HT1080 (cell line): ENCODE measurements at places on chromosomes 12 and 14.
A peak's percentile ranks its signal among the peaks of the same experiment; 100 is the strongest.

DNA sequence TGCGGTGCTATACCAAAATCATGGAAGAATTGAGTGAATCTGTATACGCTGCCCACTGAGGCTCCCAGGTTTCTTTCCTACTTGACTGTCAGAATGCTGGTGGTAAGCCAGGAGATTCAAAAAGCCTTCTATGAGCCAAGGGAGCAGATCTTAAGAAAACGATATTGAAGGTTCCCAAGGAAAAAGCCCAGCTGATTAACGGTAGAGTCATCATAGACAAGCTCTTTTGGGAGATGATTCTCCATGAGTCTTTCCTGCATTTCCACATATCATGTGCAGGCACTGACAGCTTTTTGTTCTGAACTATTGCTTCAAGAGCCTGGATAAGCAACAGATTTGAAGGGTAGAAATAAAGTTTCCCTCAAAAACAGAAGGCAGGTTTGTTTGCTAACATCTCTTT, 17.5 kb downstream of the SLC35F4 start:
- DNase-seq = peak; percentile 56

DNA sequence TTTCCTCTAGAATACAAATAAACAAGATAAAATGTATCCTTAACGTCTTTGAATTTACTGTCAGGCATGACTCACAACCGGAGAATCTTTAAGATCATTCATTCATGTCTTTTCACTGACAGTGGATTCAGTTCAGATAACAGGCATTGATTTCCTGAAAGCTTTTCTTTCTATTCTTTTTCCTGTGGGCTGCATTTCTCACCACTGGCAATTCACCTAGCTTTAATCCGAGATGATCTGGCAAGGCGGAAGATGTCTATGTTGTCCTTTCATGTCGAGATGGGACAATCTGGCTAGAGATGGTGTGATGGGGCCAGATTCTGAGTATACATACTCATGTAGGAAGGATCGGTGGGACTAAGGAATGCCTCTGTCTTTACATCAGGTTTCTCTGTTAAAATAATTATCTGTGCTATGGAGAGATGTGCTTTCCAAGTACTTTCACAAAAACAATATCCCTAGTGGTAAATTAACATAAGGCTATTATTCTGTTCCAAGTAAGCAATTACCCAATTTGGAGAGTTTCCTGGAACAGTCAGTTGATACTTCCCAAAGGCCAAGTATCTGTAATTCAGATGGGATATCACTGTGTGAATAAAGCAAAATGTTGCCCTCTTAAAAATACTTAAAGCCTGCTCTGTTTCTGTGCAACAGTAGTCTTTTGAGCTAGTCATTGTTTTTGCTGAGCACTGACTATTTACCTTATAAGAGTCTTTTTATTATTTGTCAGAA, 17.8 kb downstream of the ACSS3 start:
- DNase-seq = no peak

DNA sequence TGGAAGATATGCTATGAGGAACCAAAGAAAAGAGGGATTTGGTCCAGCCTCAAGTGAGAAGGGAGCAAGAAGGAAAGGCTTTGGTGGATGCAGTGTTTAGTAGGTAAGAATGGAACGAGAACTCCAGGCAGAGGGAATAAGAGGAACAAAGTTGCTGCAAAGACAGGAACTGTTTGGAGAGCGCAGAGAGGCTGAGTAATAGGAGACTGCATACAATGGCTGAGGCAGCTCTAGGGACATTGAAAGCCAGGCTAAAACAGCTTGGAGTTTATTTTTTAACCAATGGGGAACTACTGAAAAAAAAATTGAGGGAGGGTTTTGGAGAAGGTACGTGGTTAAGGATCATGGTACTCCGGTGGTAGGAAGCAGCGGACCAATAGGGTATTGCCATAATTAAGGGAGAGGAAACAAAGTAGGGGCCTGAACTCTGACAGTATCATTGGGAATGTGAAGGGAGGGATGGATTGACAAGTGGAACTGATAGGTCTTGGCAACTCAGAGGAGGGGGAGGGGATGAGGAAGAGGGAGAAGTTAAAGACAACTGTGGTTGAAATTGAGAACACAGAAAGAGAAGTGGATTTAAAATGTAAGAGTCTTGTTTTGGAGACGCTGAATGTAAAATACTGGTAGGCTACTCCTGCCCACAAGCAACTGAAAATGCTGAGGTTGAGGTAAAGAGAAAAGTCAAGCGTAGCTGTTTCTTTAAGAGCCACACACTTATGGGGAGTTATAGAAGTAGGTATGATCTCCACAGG, 4.8 kb downstream of the ASCL4 start:
- no peak for DNase-seq

DNA sequence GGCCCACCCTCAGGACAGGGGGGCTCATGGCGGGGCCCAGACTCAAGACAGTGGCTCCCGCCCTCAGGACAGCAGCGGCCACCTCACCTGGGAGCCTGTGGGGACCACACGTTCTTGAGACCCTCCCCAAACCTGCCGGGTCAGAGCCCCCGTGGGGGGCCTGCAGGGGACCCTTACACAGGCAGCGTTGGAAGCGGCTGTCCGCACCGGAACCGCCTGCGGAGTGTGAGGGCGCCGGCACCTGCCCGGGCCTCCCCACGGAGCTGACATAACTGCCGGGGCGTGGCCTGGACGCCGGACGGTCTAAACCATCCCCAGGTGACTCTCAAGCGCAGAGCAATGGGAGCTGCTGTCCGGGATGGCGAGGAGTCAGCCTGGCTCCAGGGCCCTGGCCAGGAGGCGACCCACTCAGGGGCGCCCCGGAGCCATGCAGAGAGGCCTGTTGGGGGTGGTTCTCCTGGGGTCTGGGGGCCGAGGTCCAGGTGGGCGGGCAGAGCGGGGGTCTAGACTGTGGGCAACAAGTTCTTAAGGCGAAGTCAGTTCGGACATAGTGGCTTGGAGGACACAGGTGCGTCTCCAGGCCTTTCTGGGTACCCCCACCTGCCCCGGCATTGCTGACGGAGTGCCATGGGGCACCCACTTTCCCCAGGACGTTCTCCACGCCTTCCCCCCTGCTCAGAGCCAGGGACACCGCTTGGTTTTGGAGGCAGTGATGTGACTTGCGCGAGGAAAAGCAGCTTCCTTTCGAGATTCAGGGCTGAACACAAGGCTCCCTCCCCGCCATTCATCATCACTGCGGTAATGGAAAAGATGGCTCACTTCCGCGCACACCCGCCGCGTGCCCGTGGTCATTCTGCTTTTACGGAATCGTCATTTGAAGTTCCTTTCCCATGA, 23.2 kb downstream of the GALNT9 start:
- DNase-seq = no peak

DNA sequence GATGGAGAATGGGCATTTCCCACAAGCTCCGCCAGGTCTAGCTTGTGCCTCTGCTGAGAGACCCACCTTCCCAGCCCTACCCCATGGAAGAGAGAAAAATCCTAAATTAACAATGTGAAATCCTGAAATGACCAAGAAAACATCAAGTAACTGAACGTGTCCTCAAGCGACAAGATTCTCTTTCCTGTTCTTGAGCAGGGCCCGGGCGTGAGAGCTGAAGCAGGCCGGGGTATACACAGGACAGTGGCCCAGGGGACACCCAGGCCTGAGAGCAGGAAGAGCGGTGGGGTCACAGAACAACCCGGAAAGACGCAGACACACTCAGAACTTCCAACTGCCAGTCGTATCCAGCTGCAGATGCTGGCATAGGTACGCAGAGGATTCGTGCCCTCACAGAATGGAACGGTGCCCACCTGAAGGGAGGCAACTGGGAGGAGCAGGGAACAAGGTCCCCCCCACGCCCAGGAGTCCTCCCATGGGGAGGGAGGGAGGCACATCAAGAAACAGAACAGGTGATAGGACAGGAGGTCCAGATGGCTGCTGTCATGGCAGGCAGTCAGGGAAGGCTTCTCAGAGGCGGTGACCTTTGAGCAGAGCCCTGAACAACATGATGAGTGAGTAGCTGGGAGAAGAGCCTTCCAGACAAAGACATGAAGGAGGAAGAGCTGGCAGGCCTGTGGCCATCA, 9.1 kb downstream of the RIMBP2 start:
- no peak for DNase-seq
